ENCODE measurements at places on chromosomes 12 and 14.

DNA sequence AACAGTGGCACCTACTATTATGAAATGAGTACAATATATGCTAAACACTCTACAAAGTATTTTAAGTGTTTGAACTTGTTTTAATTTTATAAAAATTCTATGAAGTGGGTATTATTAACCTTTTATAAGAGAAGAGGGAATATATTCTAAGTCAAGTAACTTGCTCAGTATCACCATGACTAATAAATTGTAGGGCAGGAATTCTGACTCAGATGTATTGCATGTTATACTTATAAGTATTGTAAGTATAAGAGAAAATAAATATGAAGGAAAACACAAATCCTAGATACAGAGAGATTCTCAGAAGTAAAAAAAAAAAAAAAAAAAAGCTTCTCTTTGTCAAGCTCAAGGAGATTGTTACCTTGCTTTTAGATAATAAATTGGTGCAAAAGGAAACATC, 893.2 kb downstream of the SLC16A7 start:
- DNase-seq = no peak

DNA sequence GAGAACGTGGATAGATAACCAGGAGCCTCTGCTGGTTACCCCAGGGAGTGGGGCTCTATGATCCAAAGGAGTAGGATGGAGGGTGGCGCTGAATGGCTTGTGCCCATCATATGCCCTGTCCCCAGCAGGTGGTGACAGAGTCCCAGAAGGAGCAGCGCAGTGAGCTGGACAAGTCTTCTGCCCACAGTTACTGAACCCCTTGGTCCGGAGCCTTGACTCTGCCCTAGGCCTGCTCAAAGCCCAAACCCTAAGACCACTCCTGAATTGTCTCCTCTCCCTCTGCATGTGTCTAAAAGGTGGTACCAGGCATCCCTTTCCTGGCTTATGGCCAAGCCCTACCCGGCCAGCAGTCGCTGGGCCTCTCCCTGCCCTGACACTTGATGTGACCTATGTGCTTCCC, 3.2 kb downstream of the PRPH start:
- DNase-seq = no peak

- no peak for DNase-seq
These were observed 31.2 kb downstream of the CREBL2 start for GRCh38 chr12:12642916-12643315.

DNA sequence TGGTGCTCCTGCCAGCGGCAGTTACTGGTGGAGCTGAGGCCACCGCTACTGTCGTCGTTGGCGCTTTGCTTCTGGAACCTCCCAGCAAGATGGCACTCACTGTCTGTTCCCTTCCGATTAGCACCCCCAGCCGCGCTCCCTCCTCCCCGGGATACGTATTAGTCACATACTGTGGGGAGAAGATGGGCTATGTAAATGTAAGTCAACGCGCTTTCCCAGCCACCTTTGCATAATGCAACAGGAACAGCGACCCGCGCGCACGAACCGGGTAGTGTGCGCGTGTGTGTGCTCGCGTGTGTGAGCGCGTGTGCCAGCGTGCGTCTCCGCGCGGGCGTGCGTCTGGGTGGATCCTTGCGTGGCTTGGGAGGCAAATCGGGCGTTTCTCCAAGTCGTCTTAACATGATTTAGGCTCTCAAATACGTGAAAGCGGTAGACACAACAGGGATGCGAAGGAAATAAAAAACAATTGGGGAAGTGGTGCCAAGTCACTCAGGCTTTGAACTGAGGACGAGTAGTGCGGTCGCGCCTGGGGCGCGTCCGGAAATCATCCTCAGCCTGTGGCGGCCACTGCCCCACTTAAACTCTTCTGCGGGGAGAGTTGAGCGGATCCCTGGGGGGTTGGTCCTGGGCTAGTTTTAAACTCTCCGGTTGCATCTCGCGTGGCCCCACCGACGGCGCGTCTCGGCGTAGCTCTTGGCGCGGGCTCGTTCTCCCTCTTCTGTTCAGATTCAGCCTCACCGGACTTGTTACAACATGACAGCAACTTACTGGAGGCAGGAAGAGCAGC, 1.8 kb downstream of the FLRT2 start:
- no peak for DNase-seq

- DNase-seq = no peak
These were observed 55.0 kb upstream of the NELL2 start for GRCh38 chr12:44930972-44931600.

- DNase-seq = no peak
These were observed 397.7 kb upstream of the RGS6 start for GRCh38 chr14:71534506-71534905.

GRCh38 chr12:26928661-26929060, 9.1 kb downstream of the INTS13 start:
- no peak for DNase-seq

Measured in stimulated activated CD8-positive, alpha-beta memory T cell treated with anti-CD3 and anti-CD28 coated beads, Interleukin-7, amount 100 ng/mL, for 1 hour (primary cell).